Anterior cingulate cortex (tissue), 58 donors: ENCODE measurements at places on chromosomes 5 and 9.
A peak's percentile ranks its signal among the peaks of the same experiment; 100 is the strongest.

- DNase-seq, result no peak
Observed at GRCh38 chr9:38347946-38348345, 44.6 kb upstream of the ALDH1B1 start.

GRCh38 chr5:1936413-1936812 is 53.7 kb upstream of the IRX4 start:
- no peak for DNase-seq

GRCh38 chr9:125758986-125759763 is 12.0 kb downstream of the PBX3 start:
- peak; percentile 18 for DNase-seq

- DNase-seq, result no peak
Observed at GRCh38 chr9:36298566-36298965, 40.3 kb upstream of the GNE start.

DNA sequence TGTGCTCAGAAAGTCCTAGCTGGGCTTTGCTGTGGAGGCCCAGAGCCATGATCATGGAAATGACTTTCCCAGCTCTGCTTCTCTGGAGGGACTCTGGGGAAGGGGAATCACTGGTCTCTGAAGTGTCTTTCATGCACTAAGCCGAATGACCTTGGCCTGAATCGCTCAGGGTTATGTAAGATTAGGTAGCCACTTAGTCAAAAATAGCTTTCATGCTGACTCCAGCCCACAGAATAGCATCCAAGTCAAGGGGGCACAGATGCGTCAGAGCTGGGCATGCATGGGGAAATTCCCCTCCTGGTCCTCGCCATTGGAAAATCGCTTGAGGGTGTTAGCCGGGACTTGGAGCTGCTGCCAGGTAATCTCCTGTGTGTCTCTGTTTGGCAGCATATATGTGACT is 36.1 kb upstream of the PPARGC1B start:
- DNase-seq, result no peak

DNA sequence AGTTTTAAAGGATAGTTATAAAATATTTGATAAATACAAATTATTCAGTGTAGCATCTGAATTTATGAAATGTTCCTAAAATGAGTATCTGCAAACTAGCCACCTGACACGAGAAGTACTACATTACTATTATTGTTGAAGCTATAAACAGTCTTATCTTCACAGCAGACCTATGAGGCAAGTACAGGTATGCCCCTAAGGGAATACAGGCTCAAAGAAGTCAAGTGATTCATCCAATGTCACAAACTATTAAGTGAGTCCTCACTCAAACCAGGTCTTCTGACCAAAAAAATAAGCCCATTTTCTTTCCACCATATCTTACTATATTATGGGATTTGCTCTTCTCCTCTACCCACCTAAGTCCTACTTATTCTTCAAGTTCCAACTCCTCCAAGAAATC is 28.7 kb downstream of the STRBP start:
- DNase-seq, result no peak

- DNase-seq, result no peak
Observed at GRCh38 chr9:111937301-111937700, 40.7 kb downstream of the UGCG start.

DNA sequence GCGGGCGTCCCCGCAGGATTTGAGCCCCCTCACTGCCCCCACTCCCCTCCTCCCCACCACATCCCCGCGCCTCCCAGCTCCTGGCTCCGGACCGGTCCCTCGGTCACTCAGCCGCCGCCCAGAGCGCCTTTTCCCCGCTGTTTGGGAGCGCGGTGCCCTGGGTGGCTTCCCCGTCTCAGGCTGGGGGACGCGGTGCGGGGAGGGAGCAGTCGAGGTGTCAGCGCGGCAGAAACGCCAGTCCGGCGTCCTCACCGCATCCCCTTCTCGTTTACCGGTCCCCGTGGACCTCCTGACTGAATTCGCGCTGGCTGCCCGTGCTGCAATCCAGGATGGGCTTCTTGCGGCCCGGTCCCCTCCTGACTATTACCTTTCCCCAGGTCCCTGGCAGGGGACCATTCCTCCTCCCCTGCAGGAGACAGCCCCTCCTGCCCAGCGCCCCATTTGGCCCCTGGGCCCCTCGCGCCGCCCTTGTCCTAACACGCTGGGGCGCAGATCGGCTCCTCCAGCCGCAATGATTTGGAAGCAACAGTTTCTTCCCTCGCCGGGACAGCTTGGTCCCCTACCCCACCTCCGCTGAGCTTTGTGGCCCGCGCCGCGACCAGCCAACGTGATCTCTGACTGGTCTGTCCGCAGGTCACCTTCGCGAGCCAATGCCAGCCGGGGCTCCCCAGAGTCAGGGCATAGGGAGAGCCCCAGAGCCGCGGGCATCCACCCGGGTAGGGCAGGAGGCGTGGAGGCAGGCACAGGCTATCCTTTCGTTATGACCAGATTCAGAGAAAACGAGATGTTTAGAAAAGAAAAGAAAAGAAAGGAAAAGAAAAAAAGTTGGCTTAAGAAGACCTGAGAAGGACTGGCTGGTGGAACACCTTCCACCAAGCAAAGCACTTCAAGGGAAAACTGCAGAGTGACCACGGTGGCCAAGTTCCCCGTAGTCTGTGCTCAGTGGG is 1.2 kb downstream of the ANKRD33B start:
- no peak for DNase-seq

- DNase-seq, result no peak
Observed at GRCh38 chr5:140556438-140556837, 835 bp downstream of the SRA1 start.

GRCh38 chr9:108535526-108535925 is 320.3 kb downstream of the ACTL7B start:
- DNase-seq, result no peak

- DNase-seq, result no peak
Observed at GRCh38 chr5:52693280-52693679, 94.4 kb upstream of the ITGA1 start.

DNA sequence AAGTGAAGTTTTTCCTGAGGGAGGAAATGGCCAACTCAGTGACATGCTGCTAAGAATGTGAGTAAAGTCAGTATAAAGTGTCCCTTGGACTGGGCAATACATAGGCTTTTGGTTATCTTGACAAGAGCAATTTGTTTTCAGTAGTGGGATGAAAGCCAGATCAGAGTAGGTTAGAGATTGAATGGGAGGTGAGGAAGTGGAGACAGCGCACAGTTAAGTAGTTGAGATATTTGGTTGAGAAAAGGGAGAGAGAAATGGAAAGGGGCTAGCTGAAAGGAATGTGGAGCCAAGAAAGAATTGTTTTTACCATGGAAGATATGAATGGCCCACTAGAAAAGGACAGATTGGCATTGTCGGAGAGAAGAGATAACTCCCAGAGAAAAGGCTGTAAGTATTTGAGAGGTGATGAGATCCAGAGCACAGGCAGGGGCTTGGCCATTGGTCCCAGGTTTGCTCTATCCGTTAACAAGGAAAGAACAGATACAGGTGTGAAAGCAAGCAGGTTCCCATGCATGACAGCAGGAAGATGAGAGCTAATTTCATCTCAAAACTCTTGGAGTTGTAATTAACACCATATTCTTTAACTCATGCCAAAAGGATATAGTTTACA is 392.0 kb downstream of the NR2F1-AS1 start:
- no peak for DNase-seq

- no peak for DNase-seq
Observed at GRCh38 chr5:61755726-61756222, 423.7 kb downstream of the ZSWIM6 start.

- DNase-seq, result no peak
Observed at GRCh38 chr5:72658761-72659540, 151.7 kb upstream of the ZNF366 start.

- DNase-seq, result no peak
Observed at GRCh38 chr5:168961681-168962080, 339.3 kb downstream of the SLIT3 start.

DNA sequence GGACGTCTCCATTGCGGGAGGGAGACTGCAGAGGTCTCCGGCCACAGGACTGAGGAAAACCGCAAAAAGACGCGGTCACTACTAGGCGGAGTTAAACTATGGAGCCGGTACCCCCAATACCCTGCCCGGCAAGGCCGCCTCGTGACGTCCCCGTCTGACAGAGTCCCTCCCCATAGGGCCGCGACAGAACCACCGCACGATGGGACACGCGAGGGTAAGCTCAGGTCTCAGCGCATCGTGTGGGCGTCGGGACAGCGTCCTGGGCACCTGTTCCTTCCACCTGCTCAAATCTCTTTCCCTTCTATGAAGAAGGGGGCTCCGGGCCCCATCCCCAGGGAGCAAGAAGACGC is 35.2 kb upstream of the GLDC start:
- peak; percentile 51 for DNase-seq

DNA sequence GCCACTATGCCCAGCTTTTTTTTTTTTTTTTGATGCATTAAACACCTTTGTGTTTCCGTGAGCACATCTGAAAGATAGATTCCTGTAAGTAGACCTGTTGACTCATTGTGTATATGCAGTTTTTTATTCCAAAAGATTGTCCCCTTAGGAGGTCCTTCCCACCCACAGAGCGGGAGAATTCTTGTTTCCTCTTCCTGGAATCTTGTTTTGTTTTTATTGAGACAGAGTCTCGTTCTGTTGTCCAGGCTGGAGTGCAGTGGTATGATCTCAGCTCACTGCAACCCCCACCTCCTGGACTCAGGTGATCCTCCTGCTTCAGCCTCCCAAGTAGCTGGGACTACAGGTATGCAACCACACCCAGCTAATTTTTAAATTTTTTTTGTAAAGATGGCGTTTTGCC is 7.6 kb downstream of the PTPA start:
- no peak for DNase-seq

- no peak for DNase-seq
Observed at GRCh38 chr9:89940625-89941024, 335.8 kb downstream of the GADD45G start.

GRCh38 chr5:111135946-111136345 is 43.8 kb downstream of the WDR36 start:
- no peak for DNase-seq

GRCh38 chr9:4970970-4971641 is 14.0 kb upstream of the JAK2 start:
- DNase-seq, result no peak

GRCh38 chr5:72393052-72393451 is 72.9 kb downstream of the PTCD2 start:
- no peak for DNase-seq

GRCh38 chr5:108451269-108451668 is 69.4 kb upstream of the FBXL17 start:
- no peak for DNase-seq

- no peak for DNase-seq
Observed at GRCh38 chr9:133003671-133004090, 25.2 kb downstream of the GFI1B start.

GRCh38 chr5:137439645-137440044 is 59.5 kb downstream of the SPOCK1 start:
- DNase-seq, result no peak

GRCh38 chr9:87798261-87798833 is 72.4 kb downstream of the CTSL start:
- no peak for DNase-seq

- DNase-seq, result no peak
Observed at GRCh38 chr9:82022121-82022520, 33.5 kb downstream of the SPATA31D1 start.

DNA sequence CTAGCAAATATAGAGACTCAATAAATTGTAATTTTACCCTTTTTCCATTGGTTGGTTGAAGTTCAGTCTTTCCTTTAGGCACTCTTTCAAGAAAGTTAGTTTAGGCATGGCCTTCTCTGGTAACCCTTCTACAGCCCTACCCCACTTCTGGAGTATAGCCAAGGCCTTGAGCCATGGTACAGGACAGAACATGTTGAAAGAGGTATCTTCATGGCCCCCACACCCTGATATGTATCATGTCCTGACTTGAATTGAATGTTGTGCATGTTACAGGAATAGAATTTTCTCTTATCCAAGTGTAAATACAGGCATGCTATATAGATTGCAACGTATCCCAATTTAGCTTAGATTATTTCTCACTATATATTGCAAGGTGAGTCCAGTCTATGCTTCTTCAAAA is 175.6 kb downstream of the CD180 start:
- DNase-seq, result no peak

DNA sequence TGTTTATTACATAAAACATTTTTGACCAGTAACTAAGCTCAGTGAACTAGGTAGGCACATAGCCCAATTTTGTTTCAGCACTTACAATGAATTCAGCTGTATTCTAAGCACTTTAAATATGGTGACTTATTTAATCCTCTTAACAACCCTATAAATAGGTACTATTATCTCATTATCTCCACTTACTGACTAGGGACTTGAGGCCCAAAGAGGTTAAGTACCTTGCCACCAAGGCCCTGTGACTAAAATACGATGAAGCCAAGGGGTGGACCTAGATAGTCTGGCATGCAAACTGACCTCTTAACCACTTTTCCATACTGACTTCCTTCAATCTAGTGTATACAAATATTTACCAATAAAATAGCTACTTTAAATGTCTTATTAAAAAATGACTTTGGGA is 266.4 kb downstream of the ZNF608 start:
- DNase-seq, result no peak

GRCh38 chr5:109668668-109669422 is 20.9 kb upstream of the MAN2A1 start:
- DNase-seq, result no peak

GRCh38 chr9:89145097-89145496 is 33.5 kb downstream of the SHC3 start:
- DNase-seq, result no peak

DNA sequence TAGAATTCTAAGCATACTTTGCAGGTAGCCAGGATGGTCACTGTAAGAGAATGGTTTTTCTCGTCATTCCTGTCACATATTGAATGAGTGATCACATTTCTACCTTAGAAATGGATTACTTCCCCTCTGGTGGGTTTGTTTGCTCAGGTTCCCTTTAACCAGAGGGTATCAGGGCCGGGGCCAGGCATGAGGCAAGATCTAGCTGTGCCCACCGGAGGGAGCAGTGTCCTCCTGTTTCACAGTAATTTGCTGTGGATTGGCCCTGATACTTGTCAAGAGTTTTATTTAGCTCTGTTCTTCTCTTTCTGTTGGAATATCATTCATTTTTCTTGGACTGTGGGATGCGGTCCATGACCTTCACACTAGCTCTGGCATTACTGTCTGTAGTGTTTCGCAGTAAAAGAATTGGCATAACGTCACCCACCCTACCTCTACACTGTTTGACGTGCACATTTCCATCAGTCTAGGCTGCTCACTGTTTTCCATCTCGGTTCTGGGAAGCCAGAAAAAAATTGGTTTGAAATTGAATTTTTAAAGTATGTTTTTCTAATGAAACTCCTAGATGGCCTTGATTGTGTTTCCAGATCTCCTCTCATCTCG is 42.4 kb upstream of the ZBED3 start:
- no peak for DNase-seq
